Renal cortex interstitium (tissue), 15 donors: ENCODE measurements at places on chromosomes 13 and 19.

GRCh38 chr13:53012707-53013106 is 15.9 kb upstream of the OLFM4 start:
- DNase-seq = no peak

GRCh38 chr19:32718286-32718685 is 1.3 kb upstream of the TDRD12 start:
- DNase-seq = no peak

DNA sequence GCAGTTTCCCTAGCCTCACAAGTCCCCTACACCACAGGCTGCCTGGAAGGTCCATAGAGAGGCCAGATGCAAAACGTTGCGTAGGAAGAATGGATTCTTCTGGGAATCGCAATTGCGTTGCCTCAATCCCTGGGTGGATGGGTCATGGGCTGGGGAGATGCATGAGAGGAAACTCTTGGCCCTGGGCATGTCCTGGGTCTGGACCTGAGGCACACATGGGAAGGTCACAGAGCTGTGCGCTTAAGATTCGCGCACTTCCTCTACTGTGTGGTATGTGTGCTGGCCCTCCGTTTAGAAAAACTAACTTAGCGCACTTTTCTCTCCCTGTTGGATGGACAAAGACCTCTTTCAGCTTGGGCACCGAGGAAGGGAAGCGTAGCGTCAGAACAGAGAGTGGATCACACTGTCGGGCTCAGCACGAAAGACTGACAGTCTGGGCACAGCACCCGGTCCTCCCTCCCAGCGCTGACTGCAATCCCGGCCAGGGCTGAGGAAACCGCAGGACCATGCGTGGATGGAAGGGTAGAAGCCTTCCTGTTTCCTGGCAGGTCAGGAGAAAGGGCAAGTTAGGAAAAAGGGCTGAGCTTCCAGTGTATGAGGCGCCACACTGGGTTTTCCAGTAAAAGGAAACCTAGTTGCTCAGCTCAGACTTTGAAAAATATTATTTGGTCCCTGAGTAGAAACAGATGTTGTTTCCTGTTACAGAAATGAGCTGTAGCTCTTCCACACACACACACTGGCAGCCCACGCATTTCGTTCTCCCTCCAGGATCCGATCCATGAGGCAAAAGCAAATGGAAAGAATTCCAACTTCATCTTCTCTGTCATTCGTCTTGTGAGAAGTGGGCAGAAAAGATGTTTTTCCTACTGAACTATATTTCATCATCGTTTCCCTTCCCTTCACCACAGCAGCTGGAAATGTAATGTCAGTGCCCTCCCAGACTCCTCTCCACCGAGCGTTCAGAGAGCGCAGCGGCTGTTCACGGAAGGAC is 86.0 kb downstream of the ING1 start:
- peak; percentile 56 for DNase-seq

GRCh38 chr19:23437901-23438300 is 42.6 kb upstream of the ZNF91 start:
- no peak for DNase-seq

DNA sequence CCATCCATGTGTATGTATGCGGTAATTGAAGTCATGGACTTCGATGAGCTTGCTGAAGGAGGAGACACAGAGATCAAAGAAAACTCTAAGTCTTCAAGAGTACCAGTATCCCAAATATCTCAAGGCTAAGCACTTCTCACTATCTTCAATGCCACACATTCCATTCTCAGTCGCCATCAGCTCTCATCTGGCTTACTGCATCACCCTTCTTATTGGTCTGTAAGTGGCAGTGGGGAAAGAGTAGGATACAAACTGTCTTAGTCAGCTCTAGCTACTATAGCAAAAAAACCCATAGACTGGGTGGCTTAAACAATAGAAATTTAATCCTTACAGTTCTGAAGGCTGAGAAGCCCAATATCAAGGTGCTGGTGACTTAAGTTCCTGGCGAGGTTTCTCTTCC is 218.7 kb downstream of the POSTN start:
- no peak for DNase-seq

GRCh38 chr13:74025369-74025768 is 108.8 kb downstream of the KLF12 start:
- no peak for DNase-seq

GRCh38 chr19:30047432-30047831 is 105.4 kb downstream of the URI1 start:
- no peak for DNase-seq

- no peak for DNase-seq
These were observed 148.9 kb downstream of the SHISA2 start for GRCh38 chr13:25902891-25903341.

- no peak for DNase-seq
These were observed 62.8 kb downstream of the ARHGEF7 start for GRCh38 chr13:111177921-111178320.

- DNase-seq = no peak
These were observed 238.0 kb downstream of the VWA8 start for GRCh38 chr13:41722684-41723535.

DNA sequence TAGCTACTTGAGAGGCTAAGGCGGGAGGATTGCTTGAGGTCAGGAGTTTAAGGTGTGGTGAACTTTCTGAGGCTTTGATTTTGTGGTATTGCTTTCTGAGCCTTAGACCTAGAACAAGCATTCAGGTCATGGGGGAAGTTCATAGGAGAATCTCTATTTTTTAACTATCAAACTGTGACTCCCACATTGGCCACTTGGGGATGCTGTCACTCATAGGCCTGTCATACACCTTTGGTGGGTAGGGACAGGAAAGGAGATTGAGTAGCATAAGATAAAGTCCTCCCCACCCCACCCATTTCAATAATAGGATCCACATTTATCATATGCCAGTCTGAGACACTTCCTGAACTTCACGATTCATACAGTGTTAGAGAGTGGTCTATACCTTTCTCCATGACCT is 41.9 kb upstream of the PSG2 start:
- no peak for DNase-seq

DNA sequence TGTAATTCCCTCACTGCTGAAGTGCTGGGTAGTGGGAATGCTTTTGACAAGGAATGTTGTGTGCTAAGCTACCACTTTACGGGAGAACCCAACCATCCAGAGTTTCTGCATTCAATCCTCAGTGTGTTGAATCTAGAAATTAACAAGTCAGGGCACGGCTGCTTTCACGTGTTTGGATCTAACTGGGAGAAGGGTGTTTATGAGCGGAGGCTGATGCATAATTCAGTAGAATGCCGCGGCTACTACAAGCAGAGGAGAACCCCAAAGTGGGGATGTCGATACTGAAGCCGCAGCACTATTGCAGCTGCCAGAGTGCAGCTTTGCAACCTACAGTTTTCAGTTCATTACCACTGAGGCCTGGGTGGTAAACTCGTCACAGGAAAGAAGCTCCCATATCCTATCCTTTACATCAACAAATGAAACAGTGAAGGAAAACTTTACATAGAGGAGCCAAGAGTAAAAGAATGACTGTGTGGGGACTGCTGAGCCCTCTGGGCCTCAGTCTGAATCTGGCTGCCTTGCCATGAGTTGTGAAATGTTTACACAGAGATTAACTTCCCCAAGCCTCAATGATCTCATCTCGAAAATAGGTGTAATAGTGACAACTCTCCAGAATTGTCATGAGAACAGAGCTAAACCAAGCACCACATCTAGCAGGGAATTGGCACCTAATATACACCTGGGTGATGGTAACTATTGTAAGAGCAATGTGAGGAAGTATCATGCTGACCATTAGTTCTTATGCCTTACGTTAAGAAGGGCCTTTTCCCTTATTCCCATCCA is 531.7 kb downstream of the MYO16 start:
- no peak for DNase-seq

- DNase-seq = no peak
These were observed 5.7 kb upstream of the ZNF813 start for GRCh38 chr19:53461866-53462265.

GRCh38 chr13:56653043-56653442 is 487.7 kb upstream of the PRR20A start:
- no peak for DNase-seq

DNA sequence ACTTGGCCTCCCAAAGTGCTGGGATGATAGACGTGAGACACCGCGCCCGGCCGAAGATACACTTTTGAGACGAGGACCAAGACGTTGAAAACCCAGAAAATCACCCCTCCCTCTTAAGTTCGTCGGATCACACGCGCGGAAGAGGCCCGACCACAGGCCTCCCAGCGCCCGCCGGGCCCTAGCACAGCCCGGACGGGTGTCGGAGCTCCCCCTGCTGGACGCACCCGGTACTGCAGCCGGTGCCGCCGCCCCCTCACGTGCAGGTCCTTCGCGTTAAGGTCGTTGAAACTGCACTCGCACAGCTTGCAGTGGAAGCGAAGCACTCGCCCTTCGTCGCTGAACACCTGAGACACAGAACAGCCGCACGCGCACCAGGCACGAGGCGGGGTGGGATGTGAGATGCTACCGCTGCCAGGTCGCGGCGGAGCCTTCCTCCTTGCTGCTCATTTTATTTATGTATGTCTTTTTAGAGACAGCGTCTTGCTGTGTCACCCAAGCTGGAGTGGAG is 35.7 kb upstream of the MATK start:
- DNase-seq = no peak

GRCh38 chr19:29763196-29763595 is 48.1 kb upstream of the C19orf12 start:
- DNase-seq = no peak

DNA sequence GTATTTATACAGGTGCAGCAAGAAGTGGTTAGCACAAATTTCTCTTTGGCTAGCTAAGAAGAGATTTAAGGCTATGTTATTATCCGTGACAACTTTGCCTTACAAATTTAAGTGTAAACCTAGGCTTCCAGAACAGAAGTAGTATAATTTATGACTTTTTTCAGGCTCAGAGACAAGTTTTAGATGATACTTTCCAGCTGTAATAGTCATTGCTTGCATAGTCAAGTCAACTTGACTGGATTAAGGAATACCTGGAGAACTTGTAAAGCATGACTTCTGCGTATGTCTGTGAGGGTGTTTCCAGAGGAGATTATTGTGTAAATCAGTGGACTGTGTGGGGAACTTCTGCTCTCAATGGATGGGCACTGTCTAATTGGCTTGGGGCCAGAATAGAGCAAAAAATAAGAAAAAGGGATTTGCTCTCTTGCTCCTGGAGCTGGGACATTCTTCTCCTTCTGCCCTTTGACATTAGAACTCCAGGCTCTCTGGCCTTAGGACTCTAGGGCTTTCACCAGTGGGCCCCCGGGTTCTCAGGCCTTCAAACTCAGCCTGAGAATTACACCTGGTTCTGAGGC is 33.0 kb downstream of the CYSLTR2 start:
- peak; percentile 11 for DNase-seq
